ENCODE measurements at places on chromosomes 1 and 21.

- H3K4me3 ChIP-seq = peak overlapping the region; percentile 76
- no peaks in the 10 kb centered on the region for H3K36me3 ChIP-seq
- DNase-seq = peak; percentile 52
These were observed 623 bp downstream of the PTPRF start for GRCh38 chr1:43531107-43531905.

DNA sequence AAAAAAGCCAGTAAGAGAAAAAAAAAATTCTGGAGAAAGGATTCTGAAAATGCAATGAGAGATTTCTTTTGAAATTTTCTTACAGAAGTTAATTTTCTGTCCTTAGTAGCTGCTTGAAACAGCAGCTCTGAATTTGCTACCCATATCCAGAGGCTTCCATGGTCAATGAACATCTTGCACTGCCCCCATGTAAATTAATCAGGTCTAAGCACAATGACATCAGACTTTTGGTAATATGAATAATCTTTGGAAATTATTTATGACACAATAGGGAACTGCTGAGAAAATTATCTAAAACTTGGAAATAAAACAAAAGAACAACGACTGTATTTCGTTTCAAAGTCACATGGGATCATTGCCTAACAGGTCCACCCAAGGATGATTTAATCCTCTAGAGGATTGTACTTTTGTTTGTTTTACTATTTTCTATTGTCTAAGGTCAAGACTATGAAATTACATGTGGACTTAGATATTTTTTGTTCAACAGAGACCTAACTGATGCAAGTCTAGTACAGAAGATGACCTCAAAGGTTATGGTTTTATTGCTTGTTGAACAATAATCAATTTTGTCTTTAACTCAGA is 312.1 kb downstream of the BACH1 start:
- no peak overlapping the region for H3K4me3 ChIP-seq
- H3K4me1 ChIP-seq = no peaks in the 10 kb centered on the region
- H3K27ac ChIP-seq = no peak overlapping the region
- no peaks in the 10 kb centered on the region for H3K27me3 ChIP-seq
- H3K36me3 ChIP-seq = no peaks in the 10 kb centered on the region

DNA sequence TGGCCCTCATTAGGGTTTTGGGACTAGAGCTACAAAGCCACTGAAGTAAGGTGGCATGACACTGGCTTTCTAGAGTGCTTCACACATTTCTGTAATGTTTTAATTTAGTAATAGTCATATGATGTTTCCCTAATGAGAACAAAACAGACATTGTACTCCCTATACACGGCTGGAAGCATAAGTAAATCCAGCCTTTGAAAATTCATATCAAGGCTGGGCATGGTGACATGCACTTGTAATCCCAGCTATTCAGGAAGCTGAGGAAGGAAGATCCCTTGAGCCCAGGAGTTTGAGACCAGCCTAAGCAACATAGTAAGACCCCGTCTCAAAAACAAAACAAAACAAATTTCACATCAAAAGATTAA is 7.4 kb downstream of the USP48 start:
- DNase-seq = no peak
- H3K4me3 ChIP-seq = no peak overlapping the region
- H3K27me3 ChIP-seq = no peaks in the 10 kb centered on the region
- no peak overlapping the region for H3K27ac ChIP-seq

GRCh38 chr1:227869279-227869842 is 53.9 kb downstream of the PRSS38 start:
- peak; percentile 46 for DNase-seq
- no peak overlapping the region for H3K27ac ChIP-seq
- H3K4me3 ChIP-seq = no peak overlapping the region
- no peaks in the 10 kb centered on the region for H3K4me1 ChIP-seq
- H3K36me3 ChIP-seq = no peaks in the 10 kb centered on the region

DNA sequence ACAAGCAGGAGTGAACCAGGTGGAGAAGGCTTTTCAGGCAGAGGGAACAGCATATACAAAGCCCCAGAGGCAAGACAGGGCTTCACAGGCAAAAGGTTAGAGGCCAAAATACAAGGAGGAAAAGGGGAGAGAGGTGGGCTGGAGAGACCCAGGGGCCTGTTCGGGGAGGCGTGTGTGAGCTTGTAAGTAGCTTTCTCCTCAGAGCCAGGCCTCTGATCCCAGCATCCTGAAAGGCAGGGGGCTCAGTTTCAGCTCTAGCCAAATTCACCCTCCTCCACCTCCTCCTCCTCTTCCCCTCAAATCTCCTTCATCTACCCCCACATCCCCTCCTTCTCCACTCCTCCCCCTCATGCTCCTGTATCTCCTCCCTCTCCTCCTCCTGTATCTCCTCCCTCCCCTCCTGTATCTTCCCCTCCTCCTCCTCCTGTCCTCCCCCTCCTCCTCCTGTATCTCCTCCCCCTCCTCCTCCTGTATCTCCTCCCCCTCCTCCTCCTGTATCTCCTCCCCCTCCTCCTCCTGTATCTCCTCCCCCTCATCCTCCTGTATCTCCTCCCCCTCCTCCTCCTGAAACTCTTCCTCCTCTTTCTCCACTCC is 148.6 kb downstream of the ST6GALNAC5 start:
- H3K4me1 ChIP-seq = no peaks in the 10 kb centered on the region
- H3K4me3 ChIP-seq = no peak overlapping the region
- DNase-seq = no peak
- H3K27ac ChIP-seq = no peak overlapping the region
- no peaks in the 10 kb centered on the region for H3K27me3 ChIP-seq

- 0 out of 2 replicates have a peak, but pooled peaks cover 7% of the 10 kb centered on the region for H3K4me1 ChIP-seq
- no peak overlapping the region for H3K4me3 ChIP-seq
- no peak for DNase-seq
These were observed 766.8 kb downstream of the USP25 start for GRCh38 chr21:16496609-16497008.

DNA sequence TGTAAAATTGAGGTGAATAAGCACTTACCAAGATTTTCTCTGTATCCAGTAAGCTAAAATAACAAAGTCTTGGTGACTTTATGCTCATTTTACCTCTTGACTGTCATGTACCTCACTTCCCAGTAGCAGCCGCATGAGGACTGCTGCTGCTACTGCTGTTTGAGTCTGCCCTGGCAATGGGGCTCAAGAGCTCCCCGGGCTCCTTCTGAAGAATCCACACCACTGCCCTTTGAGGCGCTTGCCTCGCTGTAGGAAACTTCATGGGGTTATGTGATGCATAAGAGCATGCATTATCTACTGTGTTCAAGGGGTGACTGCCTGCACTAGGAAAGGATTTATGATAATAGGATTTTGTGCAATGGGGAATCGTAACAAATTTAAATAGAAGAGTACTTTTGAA is 113.5 kb downstream of the NTNG1 start:
- no peaks in the 10 kb centered on the region for H3K27me3 ChIP-seq
- no peak overlapping the region for H3K4me3 ChIP-seq
- no peak for DNase-seq
- no peaks in the 10 kb centered on the region for H3K4me1 ChIP-seq

DNA sequence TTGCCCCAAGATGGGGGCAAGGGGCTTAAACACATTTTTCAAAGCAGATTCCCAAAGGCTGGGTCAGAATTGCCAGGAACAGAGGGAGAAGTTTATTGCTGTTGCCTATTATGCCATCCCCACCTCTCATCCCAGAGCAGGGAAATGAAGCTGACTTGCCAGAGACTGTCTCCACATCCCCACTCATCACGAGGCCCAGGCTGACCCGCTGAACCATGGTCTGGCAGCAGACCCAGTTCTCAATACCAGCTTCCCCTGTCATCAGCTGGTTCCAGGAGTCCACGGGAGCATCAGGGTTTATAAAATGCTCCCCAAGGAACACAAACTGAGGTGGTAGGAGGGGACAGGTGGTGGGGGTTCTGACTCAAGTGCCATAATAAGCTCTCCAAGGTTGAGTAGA is 605.9 kb downstream of the NPHP4 start:
- no peaks in the 10 kb centered on the region for H3K36me3 ChIP-seq
- no peaks in the 10 kb centered on the region for H3K27me3 ChIP-seq
- H3K4me3 ChIP-seq = no peak overlapping the region
- no peak for DNase-seq
- no peaks in the 10 kb centered on the region for H3K4me1 ChIP-seq

GRCh38 chr1:32538887-32539583 is at the start of gene ZBTB8A:
ZBTB8A (plus strand) TSS chr1:32539427; CDS start chr1:32592932, 53,505 bp downstream.
- H3K27ac ChIP-seq = peak within 1 kb of the TSS; percentile 58
- no peaks in the 10 kb centered on the region for H3K27me3 ChIP-seq
- H3K4me1 ChIP-seq = peaks cover 5% of the 10 kb centered on the region
- peak within 1 kb of the TSS; percentile 79 for H3K4me3 ChIP-seq
- peak; percentile 87 for DNase-seq

- no peaks in the 10 kb centered on the region for H3K36me3 ChIP-seq
- H3K4me1 ChIP-seq = peaks cover 25% of the 10 kb centered on the region
- DNase-seq = peak; percentile 66
- H3K27me3 ChIP-seq = no peaks in the 10 kb centered on the region
These were observed 36.6 kb downstream of the CCDC185 start for GRCh38 chr1:223429821-223430220.

GRCh38 chr1:116436611-116436970 is 63.5 kb downstream of the ATP1A1 start:
- H3K36me3 ChIP-seq = no peaks in the 10 kb centered on the region
- no peak overlapping the region for H3K27ac ChIP-seq
- H3K4me1 ChIP-seq = no peaks in the 10 kb centered on the region
- no peak overlapping the region for H3K4me3 ChIP-seq
- no peak for DNase-seq

GRCh38 chr1:208834381-208835096 is 590.4 kb upstream of the PLXNA2 start:
- H3K27me3 ChIP-seq = no peaks in the 10 kb centered on the region
- H3K4me1 ChIP-seq = no peaks in the 10 kb centered on the region
- no peak overlapping the region for H3K4me3 ChIP-seq
- peak; percentile 23 for DNase-seq
- H3K27ac ChIP-seq = no peak overlapping the region
- no peaks in the 10 kb centered on the region for H3K36me3 ChIP-seq

DNA sequence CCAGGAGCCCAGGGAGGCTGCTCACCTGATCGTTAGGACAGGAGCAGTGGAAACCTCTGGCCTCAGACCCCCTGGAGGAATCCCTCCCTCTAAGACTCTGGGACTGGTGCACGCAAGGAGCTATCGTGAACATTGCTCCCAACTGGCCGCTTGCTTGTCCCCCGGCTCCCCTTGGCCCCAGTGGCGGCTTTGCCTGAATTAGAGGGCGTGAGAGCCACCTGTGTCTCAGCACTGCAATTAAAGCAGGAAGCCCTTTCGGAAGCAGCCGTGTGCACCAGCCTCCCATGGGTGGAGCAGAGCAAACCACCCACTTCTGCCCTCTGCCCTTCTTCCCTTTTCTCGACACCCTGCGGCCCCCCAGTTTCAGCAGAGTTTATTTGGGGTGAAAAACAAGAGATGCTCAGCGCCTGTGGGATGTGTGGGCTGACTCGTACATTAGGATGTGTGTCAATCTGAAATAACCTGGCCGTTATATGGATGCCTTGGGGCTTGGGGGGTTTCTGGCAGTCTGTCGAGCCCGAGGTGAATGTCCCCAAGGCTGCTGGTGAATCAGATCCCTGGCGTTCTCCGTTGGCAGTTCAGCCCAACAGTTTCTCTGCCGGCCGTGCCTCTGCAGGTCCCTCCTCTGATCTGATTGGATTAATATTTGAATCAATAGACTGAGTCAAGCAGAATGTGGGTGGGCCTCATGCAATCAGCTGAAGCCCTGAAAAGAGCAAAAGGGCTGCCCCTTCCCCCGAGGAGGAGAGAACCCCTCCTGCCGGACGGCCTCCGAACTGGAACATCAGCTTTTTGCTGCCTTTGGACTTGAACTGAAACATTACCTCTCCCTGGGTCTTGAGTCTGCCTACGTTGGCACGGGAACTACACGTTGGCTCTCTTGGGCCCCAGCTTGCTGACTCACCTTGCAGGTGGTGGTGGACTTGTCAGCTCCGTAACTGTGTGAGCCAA is 7.3 kb upstream of the UMODL1 start:
- no peaks in the 10 kb centered on the region for H3K4me1 ChIP-seq
- no peaks in the 10 kb centered on the region for H3K27me3 ChIP-seq
- no peak for DNase-seq
- H3K36me3 ChIP-seq = no peaks in the 10 kb centered on the region

- no peaks in the 10 kb centered on the region for H3K27me3 ChIP-seq
- no peak overlapping the region for H3K4me3 ChIP-seq
- peaks cover 13% of the 10 kb centered on the region for H3K4me1 ChIP-seq
- no peaks in the 10 kb centered on the region for H3K36me3 ChIP-seq
- peak overlapping the region; percentile 49 for H3K27ac ChIP-seq
- peak; percentile 89 for DNase-seq
These were observed 86.8 kb upstream of the PUM1 start for GRCh38 chr1:31152181-31152795.

- H3K4me3 ChIP-seq = no peak overlapping the region
- no peaks in the 10 kb centered on the region for H3K36me3 ChIP-seq
- H3K27me3 ChIP-seq = no peaks in the 10 kb centered on the region
- H3K4me1 ChIP-seq = peaks cover 10% of the 10 kb centered on the region
- H3K27ac ChIP-seq = no peak overlapping the region
These were observed 7.0 kb upstream of the KCNJ15 start for GRCh38 chr21:38249696-38250278.

GRCh38 chr1:91075233-91076135 is 53.6 kb upstream of the ZNF644 start:
- no peaks in the 10 kb centered on the region for H3K4me1 ChIP-seq
- DNase-seq = no peak
- no peaks in the 10 kb centered on the region for H3K27me3 ChIP-seq
- H3K4me3 ChIP-seq = no peak overlapping the region

GRCh38 chr1:199867601-199868000 is 159.9 kb upstream of the NR5A2 start:
- no peak overlapping the region for H3K4me3 ChIP-seq
- H3K27me3 ChIP-seq = no peaks in the 10 kb centered on the region
- DNase-seq = no peak
- H3K27ac ChIP-seq = no peak overlapping the region

GRCh38 chr21:16117851-16118590 is 388.2 kb downstream of the USP25 start:
- H3K4me1 ChIP-seq = peaks cover 40% of the 10 kb centered on the region
- peak overlapping the region; percentile 83 for H3K27ac ChIP-seq
- no peaks in the 10 kb centered on the region for H3K36me3 ChIP-seq

All from GM23248 (cell line).